Cortex of kidney (tissue), 1 donor: ENCODE measurements at places on chromosomes 12 and 14.

- DNase-seq: no peak
Measured at GRCh38 chr14:89409961-89410360, 7.1 kb downstream of the FOXN3 start.

GRCh38 chr12:86660488-86661147 is 404.4 kb upstream of the MGAT4C start:
- no peak for DNase-seq

GRCh38 chr12:127297327-127297726 is 969.6 kb upstream of the TMEM132C start:
- DNase-seq: no peak

DNA sequence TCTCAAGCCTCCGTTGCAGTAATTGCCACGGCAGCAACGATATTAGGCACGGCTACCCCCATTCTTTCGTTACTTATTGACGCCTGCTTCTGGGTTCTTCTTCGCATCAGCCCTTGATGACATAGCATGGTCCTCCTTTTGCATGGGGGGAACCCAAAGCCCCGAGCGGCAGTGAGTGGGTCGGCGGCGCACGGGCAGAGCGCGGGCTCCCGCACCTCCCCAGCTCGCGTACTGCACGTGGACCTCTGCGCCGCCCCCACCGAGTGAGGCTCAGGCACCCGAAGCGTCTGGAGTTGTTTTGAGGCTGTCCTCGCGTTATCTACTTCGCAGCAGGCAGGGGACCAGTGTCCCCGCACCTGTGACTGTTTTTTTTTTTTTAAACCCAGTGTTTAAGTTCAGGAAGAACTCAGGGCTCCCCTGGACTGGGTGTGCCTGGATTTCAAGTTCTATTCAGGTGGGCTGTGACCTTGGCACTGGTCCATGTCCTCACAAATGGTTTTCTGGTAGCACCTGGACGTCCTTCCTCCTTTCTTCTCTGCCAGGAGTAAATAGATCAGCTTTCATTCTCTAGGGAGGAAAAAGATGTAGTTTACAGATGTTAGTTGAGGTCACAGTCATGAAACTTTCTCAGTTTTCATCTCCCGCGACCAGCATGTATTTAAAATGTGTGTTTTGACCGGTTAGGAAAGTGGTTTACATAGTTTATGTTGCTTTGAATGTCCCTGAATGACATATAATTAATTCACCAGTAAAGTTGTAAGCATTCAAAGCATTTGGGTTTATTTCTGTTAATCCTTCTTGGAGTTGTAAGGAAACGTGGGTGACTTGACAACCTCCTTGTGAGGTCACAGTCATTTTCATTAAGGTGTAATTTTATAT is 1.4 kb upstream of the FOXN4 start:
- DNase-seq: no peak

- DNase-seq: no peak
Measured at GRCh38 chr14:53963320-53964227, 6.9 kb upstream of the BMP4 start.

GRCh38 chr14:51604073-51604472 is 47.6 kb upstream of the FRMD6 start:
- no peak for DNase-seq

- no peak for DNase-seq
Measured at GRCh38 chr12:60752589-60752988, 1156.8 kb downstream of the SLC16A7 start.

DNA sequence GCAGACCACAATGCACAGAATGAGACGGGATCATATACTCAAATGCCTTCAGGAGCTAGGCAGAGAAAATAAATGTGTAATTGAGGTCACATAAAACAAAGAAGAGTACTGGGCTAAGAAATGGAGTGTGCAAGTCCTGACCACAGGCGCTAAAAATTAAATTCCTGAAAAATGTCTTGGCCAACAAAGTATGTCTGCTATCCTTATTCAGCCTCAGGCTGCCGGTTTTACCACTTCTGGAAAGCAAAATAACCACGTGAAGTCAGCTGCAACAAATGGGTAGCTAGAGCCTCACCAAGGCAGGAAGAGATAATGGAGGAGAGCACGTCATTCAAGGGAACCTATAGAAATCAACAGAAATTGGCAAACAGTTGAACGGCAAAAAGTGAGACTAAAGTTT is 3.1 kb downstream of the PYGL start:
- no peak for DNase-seq

DNA sequence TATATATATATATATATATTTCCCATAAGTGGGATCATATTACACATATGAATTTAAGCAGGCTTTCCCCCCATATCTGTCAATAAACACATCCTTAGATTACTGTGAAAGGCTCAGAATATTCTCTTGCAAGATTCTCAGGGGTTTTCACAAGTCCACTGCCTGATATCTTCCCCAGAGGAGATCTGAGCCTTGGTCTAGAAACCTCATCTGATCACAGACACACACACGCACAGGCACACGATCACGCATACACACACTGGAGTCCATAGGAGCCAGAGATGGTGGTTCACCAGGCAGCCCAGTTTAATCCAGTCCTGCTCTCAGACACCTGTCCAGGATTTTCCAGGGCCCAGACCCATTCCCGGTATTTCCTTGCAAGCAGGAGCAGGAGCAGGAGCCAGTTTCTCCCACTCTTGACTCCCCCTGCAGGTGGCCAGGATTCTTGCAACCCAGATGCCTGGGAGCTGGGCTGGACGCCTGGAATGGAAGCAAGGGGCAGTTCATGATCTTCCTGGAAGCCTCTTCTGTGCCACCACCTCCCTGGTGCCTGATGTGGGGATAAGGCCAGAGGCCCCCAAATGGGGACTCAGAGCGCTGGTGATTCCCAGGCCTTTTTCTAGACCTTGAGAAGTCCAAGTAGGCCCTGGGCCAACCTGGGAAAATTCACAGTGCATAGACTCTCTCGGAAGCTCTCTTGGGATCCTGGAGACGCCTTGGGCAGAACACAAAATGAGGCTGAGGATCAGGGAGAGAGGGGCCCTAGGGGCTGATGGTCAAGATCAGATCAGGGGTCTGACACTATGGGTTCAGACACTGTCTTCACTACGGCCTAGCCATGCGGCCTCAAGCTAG is 16.5 kb upstream of the KRT78 start:
- no peak for DNase-seq
